ENCODE measurements at places on chromosomes 12 and 14.

- no peak for DNase-seq
Measured at GRCh38 chr12:117279606-117280005, 81.8 kb downstream of the NOS1 start.

GRCh38 chr12:76539727-76540126 lies 19.8 kb downstream of the OSBPL8 start:
- DNase-seq, result no peak

- DNase-seq, result no peak
Measured at GRCh38 chr12:76268267-76268666, 79.9 kb downstream of the BBS10 start.

GRCh38 chr14:35352274-35353233 lies 52.0 kb downstream of the NFKBIA start:
- DNase-seq, result no peak

- no peak for DNase-seq
Measured at GRCh38 chr14:43449291-43449690, 1057.8 kb downstream of the FSCB start.

DNA sequence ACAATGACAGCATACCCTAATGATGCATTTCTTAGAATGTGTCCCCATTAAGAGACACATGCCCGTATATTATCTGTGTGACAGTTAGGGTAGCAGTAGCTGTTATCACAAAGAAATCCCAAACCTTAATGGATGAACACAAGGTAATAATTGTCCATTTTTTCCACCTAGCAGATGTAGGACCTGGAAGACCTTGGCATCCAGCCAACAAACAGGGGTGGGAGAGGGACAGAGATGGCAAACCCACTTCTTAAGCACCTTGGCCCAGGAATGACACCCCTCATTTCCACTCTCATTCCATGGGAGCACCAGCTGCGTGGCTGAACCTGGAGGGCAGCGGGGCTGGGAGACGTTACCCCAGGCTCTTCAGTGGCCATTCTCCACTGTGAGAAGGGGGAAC lies 679.0 kb downstream of the AACS start:
- DNase-seq, result no peak

GRCh38 chr14:51828017-51828797 lies 32.2 kb upstream of the GNG2 start:
- DNase-seq, result peak; percentile 57

- DNase-seq, result no peak
Measured at GRCh38 chr12:51811203-51812202, 37.0 kb downstream of the FIGNL2 start.

DNA sequence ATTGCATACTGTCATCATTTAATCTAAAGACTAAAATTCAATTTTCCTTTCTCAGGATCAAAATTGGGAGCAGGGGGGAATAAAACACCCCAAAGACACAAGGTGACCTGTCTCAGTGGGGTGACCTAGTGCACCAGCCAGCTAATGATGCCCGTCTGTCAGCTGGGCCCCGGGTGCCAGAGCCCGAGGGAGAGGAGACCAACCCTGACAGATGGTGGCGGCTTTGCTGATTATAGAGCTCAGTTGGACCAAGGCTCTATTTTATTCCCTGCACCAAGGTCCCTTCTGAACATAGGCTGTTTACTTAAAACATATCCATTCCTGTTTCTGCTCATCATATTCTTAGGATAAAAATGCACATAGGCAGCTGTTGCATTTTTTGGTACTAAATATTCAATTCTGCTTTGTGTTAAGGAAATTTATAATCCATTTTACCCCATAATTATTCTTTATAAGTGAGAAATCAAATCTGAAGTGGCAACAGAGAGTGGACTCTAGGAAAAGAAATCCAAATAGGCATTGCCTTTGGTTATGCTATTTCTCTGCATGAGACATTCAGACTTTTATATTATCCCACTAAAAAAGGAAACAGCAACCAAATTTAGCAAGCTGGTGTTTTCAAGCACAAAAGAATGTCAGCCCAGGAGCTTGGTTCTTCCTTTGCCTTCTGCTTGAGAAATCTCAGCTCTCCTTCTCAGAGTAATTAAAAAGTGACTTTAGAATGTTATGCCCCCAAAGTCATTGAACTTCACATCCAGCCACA lies 96.8 kb upstream of the IFNG-AS1 start:
- no peak for DNase-seq

DNA sequence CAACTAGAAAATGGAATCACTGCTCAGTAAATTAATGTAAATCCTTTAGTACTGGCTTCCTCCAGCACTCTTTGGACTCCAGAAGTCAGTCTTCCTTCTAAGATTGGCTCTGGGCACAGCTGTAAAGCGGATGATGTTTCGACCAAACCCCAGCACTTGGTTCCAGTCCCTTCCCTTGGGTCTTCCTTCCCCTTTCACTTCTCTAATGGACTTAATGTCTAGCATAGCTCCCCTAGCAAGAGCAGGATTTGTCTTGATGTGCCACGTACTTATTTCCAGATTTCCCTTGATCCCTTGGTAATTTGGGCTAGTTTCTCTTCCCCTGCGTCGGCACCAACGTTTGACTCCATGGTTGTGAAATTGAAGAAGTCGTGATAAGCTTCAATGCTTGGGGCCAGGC lies 28.3 kb downstream of the C12orf75 start:
- no peak for DNase-seq

DNA sequence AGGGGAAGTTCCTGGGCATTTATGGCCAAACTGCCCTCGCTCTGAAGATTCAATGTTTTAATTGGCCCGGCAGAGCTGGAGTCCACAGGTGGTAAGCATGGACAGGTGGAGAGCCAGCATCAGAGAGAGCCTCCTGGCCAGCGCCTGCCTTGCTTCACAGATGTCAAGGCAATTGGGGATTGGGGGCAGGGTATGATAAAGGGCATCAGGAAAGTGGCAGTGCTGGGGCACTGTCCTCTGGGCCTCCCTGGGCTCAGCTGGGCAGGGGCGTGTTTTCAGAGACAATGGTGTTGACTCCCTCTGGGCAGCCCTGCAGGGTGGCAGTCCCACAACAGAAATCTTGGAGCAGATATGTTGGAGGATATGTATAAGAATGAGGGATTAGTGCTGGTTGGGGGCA lies 237.3 kb downstream of the CACNA1C start:
- no peak for DNase-seq

- DNase-seq, result no peak
Measured at GRCh38 chr12:80314741-80315140, 129.3 kb upstream of the PTPRQ start.

DNA sequence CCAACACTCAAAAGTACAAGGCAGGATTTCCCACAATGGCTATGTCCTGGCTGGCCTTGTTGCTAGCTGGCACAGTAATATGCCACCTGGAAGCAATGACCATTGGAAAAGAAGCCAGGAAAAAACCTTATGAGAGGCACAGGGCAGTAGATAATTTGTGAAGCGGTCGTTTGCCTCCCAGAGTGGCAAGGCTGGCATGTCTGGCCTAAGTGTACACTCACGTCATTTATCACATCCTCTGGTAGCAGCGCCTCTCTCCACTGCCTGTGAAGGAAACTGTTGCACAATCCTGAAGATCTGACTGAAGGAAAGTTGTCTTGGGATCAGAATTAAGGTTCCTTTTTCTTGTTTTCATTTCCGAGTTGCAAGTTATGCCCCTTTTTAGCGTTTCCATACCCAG lies 408.5 kb downstream of the ZFP36L1 start:
- no peak for DNase-seq

DNA sequence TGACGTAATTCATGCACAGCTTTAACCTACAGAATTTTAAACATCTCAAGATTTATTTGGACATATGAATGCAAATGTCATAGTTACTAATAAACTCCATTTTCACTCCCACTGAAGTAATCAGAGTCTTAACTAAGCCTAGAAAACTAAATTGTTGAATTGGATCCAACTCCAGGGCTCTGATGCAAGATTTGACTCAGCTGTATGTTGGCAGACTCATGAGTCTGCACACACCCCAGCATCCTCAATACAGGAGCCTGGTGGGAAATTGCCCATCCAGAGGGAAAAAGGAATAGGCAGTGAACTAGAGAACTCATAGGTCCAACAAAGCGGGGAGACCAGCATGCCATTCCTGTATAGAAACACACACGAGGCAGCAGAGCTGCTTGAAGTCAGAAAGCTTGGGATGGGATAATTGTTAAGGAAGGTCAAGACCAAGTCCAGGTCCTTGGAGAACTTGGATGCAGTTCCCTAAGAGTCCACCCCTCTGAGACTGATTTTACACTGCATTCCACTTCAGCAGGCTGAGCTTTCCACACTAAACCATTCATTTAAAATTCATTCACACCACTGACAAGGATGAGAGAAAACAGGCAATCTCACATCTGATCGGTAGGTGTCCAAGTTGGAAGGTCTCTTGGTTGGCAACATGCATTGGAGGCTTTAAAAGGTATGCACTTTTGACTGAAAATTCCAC lies 14.4 kb downstream of the TMTC1 start:
- DNase-seq, result no peak

DNA sequence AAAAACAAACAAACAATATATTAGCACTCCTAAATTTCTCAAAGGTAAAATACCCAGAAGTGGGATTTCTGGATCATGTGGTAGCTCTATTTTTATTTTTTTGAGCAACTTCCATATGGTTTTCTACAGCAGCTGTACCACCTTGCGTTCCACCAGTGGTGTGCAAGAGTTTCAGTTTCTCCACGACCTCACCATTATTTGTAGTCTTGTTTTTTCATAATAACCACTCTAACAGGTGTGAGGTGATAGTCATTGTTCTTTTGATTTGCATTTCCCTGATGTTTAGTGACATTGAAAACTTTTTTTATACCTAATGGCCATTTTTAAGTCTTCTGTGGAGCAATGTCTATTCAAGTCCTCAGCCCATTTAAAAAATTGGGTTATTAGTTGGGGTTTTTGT lies 127.3 kb upstream of the SLC38A2 start:
- no peak for DNase-seq

- DNase-seq, result no peak
Measured at GRCh38 chr12:4539167-4539870, 629 bp downstream of the RAD51AP1 start.

GRCh38 chr14:21264025-21264801 lies 5.0 kb downstream of the HNRNPC start:
- DNase-seq, result no peak

- DNase-seq, result no peak
Measured at GRCh38 chr14:55780156-55780946, 200.3 kb downstream of the KTN1 start.

- DNase-seq, result no peak
Measured at GRCh38 chr12:3468329-3468728, 22.7 kb upstream of the PRMT8 start.

DNA sequence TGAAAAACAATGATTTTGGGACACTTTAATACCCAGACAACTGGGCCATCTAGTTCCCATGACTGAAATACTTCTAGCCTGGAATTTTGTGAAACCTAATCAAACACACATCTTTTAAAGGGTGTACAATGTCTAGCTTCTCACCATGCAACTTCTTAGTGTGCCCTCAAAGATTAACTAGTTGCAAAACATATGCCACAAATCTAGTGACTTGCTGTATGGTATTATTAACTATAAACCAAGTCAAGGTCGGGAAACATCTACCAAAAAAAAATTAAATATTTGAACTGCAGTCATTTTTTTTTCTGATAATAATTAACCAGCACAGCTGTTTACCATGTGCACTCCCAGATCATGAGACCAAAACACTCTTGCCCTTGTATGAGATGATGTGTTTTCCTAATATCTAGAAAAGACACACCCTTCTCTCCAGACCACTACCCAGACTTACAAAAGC lies 171.8 kb upstream of the FOXN3 start:
- no peak for DNase-seq

DNA sequence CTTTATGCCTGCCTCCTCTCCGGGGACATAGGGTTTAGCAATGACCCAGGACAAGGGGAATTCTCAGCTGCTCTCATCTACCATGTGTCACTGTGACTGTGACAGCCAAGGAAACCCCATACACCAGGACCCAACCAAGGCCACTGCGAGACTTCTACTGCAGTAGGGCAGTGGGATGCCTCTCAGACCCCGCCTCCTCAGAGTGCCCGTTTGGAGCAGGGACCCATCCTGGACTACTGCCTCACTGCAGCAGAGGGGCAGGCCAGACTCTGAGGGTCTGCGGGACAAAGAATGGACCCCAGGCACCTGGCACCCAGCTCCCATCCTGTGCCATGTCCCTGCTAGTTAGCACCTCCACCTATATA lies 71.3 kb upstream of the DDX11 start:
- no peak for DNase-seq

GRCh38 chr14:80850197-80850814 lies 91.2 kb downstream of the CEP128 start:
- DNase-seq, result no peak

DNA sequence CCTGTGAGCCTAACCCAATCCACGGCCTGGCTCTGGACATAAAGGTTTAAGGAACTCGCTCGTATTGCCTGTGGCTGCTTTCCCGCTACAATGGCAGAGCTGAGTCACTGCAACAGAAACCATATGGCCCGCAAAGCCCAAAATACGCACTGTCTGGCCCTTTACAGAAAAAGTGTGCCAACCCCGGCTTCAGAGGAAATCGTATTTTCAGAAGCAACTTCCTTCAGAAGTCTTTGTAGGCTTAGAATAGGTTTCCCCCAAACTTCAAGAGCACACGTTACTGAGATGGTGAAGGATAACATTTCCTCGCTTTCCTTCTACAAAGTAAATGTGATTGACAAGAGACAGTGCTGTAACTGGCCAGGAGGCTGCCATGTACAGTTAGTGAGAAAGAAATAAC lies 34.8 kb upstream of the TESC start:
- DNase-seq, result no peak

DNA sequence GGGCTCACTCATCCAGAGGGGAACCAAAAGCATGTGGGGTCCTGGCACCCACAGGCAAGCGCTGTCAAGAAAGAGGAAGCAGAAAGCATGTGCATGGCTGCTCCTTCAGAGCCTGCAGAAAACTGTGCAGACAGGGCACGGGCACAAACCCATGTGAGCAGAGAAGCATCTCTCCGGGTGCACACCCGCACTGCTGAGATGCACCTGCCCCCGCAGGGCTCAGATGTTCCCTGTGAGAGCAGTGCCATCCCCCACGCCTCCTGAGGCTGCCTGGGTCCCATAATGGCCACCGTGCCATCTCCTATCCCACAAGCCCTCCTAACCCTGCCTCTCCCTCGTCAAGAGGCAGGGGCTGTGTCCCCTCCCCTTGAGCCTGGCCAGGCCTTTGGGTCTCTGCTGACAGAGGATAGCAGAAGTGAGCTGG lies 32.3 kb upstream of the INF2 start:
- DNase-seq, result no peak

DNA sequence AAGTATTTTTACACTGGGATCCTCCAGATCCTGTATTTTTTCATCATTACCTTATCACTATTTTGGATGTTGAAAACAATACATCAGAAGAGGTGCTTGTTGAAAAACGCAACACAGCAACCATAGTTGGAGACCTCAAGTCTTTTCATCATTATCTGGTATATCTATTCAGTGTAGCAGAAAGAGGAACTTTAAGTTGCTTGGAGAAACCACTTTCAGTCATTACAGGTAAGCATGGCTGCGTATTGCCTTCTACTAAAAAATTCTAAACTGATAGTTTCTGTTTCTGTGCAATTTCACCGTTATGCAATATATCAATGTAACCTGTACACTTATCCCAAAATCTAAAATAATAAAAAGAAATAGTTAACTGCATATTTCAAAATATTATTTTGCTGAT lies 32.2 kb upstream of the PTPRQ start:
- DNase-seq, result no peak

GRCh38 chr12:22802883-22803630 lies 178.1 kb downstream of the ETNK1 start:
- DNase-seq, result no peak

- DNase-seq, result no peak
Measured at GRCh38 chr14:97771340-97772045, 974.3 kb downstream of the VRK1 start.

Data from esophagus muscularis mucosa (tissue), 4 donors.